ENCODE measurements at places on chromosomes 4 and X.

- DNase-seq: no peak
Measured at GRCh38 chr4:15971068-15971801, 8.3 kb upstream of the FGFBP2 start.

DNA sequence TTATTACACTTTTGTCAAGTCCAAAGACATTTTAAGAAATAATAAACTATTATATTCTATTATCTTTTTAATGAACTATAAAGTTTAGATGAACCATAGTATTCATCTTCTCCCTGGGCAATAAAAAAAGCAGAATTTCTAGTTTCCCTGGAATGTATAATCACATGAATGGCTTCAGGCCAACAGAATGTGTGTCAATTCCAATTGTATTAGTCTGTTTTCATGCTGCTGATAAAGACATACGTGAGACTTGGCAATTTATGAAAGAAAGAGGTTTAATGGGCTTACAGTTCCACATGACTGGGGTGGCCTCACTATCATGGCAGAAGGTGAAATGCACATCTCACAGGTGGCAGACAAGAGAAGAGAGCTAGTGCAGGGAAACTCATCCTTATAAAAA, 70.7 kb upstream of the ANXA10 start:
- no peak for DNase-seq

- no peak for DNase-seq
Measured at GRCh38 chrX:63421411-63421810, 70.3 kb upstream of the SPIN4 start.

- DNase-seq: no peak
Measured at GRCh38 chr4:173246719-173247118, 78.1 kb downstream of the GALNT7 start.

DNA sequence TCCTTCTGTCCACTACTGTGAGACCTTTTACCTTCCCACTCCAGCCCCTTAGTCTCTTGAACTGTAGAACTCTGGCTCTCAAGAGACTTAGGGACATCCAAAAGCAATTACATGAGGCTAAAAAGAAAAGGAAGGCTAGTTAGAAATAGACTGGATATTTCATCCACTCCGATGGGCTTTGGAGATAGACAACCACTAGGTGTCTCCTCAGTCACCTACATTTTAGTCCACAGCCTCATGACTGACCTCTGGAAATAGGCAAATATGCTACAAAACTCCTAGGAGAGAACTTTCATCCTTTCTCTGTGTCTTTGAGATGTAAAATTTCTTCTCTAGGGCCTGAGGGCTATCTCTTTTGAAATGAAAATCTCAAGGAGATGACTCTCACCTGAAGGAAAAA, 45.1 kb upstream of the LAMP2 start:
- DNase-seq: peak; percentile 57

- no peak for DNase-seq
Measured at GRCh38 chrX:1453395-1453783, 680 bp upstream of the ASMTL start.

Measured in hematopoietic multipotent progenitor cell treated with erythropoietin and hydrocortisone succinate and interleukin-3 and kit ligand, for 6 days (in vitro differentiated cells).